ENCODE measurements at places on chromosomes 7 and 10.

DNA sequence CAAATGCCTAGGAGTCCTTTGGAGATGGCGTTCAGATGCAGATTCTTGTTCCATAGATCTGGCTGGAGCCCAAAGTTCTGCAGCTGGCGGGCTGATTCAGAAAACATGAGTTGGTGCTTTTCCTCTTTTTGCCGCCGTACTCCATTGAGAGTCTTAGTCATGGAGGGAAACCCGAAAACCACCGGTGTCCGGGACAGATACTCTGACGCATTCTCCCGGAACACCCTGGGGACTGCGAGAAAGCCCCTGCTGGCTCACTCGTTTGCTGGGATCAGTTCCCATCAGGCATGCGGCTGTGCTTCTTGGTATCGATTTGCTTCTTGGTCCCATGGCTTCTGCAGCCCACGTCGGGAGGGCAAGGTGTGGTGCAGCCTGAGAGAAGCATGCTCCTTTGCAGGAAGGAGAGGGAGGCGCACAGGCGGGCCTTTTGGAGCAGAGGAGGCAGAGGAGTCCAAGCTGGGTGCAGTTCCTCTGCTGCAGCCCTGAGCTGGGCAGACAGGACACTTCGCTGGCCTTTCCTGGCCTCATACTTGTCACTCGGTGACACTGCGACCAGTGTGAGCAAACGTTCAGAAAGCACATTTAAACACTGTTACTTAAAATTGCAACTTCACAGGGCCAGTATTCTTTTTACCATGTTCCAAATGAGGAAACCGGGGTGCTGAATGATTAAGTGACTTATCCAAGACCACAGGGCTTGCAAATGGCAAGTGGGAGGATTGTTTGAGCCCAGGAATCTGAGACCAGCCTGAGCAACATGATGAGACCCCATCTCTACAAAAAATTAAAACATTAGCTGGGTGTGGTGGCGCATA lies 30.6 kb upstream of the PFKFB3 start:
- DNase-seq, result no peak

- no peak for DNase-seq
These were observed 1191.8 kb upstream of the AUTS2 start for GRCh38 chr7:68406480-68406879.

GRCh38 chr10:71126432-71126831 lies 85.9 kb upstream of the UNC5B start:
- DNase-seq, result no peak

- DNase-seq, result no peak
These were observed 76.3 kb upstream of the CUX1 start for GRCh38 chr7:101740981-101741725.

DNA sequence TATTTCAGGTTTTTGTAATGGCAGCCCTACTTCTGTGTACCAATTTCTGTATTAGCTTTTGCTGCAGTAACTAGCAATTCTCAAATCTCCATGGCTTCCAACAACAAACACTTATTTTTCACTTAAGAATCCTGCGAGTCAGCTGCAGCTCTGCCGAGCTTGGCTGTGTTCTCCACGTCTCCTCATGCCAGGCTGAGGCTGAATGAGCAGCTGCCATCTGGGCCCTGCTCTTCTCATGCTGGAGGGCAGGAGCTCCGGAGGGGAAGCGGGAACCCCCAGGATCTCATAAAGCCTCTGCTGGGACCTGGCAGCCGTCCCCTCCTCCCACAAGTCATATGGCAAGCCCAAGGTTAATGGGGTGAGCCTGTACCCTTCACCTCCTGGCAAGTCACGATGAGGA lies 591.1 kb downstream of the SDK1 start:
- DNase-seq, result no peak

- no peak for DNase-seq
These were observed 413 bp downstream of the BUD31 start for GRCh38 chr7:99409192-99409572.

GRCh38 chr10:87546210-87546609 lies 41.5 kb downstream of the MINPP1 start:
- no peak for DNase-seq

GRCh38 chr10:110919349-110919931 lies at the start of gene SHOC2:
SHOC2 (plus strand) TSS chr10:110919604; CDS start chr10:110964359, 44,755 bp downstream.
- peak; percentile 99 for DNase-seq

DNA sequence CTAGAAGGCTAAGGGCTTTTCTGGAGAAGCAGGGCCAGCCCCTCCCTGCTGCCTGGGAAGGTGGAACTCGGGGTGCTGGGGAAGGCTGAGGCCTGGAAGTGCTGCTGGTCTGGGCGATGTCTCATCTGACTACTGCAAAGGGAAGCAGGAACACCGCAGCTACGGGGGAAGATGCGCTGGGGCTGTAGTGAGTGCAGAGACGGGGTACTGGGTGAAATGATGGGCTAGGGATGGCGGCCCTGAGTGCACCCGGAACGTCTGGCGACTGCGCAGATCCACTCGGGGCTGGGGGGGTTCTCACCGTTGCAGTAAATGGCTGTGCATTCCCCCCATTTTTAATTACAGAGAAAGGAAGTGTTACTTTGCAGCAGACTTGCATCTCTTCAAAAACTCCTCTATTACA lies 195.4 kb upstream of the ADARB2 start:
- DNase-seq, result no peak

- DNase-seq, result no peak
These were observed 39.8 kb upstream of the ZNF438 start for GRCh38 chr10:31071232-31072005.

- DNase-seq, result no peak
These were observed 69.4 kb downstream of the DNAJB6 start for GRCh38 chr7:157405914-157406810.

DNA sequence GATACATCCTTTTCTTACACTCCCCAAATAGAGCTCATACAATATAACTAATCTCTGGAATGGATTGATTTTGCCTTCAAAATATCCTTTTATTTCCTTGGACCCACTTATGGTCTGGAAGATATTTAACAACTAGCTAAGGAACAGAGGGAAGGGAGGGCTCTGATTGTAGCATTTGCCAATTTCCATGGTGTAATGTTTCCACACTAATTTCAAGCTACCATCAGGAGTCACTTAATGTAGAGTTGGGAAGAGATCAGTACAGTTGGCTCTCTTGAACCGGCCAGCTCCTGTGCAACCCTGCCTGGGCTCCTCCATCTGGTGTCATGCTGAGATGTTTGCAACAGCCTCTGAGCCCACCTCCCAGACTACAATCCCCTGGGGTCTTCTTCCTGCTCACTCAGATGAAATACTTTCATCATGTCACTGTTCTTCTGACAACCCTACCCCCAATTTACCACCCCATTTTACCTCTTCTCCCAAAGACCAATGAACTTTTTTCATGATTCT lies 8.0 kb upstream of the IL6 start:
- no peak for DNase-seq

GRCh38 chr10:84370283-84370682 lies 41.9 kb downstream of the CCSER2 start:
- DNase-seq, result no peak

DNA sequence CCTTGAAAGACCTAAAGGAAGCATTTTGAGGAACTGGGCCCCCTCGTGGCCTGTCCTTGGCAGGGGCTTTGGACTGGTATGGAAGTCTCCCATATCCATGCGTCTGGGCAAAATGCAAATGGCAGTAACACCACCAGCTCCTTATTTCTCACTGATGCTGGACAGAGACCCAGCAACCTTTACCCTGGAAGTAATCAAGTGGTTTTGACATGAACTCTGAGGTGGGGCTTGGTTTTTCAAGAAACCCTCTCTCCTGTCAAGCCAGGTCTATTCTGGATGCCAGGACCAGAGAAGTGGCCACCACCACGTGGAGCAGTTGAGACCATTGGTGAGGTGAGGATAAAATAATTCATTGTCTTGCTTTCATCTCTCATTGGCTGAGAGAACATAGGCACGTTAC lies 84.4 kb downstream of the OTUD1 start:
- DNase-seq, result no peak

DNA sequence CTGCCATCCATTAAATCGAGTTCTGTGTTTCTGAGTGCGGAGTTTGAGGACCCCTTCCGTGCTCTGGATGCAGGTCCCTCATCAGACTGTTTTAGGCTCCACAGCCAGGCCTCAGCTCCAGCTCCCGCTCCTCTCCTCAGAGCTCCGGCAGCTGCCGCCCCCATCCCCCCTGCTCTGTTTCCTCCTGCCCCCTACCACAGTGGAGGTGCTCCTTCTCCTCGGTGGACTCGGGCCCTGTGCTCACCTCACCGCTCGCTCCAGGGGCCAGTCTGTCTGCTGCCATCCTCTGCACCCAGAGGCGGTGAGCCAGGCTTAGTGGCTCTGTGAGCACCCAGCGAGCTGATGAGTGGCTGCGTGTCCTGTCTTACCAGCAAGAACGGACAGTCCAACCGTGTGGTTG lies 21.4 kb upstream of the PRKAR1B start:
- no peak for DNase-seq

- no peak for DNase-seq
These were observed 151.5 kb downstream of the JAZF1 start for GRCh38 chr7:28029051-28029450.

DNA sequence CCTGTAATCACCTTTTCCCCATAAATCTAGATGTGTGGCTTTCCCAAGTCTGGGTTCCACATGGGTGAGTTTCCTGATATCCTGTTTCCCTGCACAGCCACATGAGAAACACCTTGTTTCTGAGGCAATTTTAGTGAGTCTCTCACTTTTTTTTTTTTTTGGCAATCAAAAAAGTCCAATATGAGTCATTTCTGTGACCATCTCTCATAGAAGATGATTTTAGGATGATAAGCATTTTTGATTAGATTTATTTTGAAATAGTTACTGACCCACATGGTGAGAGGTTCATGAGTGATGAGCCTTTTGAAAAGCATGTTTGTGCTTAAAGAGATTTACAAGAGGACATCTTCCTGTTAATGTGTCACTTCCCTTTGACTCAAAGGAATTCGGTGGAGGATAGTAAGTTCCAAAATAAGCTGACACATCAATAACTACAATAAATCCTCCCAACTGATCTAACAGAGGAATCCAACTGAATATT lies 464.0 kb downstream of the INHBA start:
- no peak for DNase-seq

- DNase-seq, result peak; percentile 21
These were observed 3.0 kb upstream of the MCM10 start for GRCh38 chr10:13158401-13158800.

GRCh38 chr10:90787393-90788198 lies 70.2 kb downstream of the HTR7 start:
- DNase-seq, result peak; percentile 27

GRCh38 chr10:14047431-14047830 lies 283.3 kb downstream of the FRMD4A start:
- no peak for DNase-seq

DNA sequence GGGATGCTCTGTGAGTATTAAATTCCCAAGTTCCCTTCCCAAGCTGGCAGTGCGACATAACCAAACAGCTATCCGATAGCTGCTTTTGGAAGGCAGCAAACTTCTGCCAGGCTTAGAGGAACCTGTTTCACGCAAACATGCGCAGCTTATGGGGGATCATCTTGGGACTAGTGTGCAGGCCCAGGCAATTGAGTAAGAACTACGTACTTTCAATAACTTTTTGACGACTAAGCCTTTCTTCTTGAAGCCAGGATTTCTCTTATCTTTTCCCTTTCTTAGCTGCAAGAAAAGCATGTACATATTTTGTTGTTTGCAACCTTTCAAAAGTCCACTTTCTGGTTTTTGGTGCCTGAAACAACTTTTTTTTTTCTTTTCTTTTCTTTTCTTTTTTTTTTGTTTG lies 28.7 kb upstream of the SEPHS1 start:
- DNase-seq, result no peak

DNA sequence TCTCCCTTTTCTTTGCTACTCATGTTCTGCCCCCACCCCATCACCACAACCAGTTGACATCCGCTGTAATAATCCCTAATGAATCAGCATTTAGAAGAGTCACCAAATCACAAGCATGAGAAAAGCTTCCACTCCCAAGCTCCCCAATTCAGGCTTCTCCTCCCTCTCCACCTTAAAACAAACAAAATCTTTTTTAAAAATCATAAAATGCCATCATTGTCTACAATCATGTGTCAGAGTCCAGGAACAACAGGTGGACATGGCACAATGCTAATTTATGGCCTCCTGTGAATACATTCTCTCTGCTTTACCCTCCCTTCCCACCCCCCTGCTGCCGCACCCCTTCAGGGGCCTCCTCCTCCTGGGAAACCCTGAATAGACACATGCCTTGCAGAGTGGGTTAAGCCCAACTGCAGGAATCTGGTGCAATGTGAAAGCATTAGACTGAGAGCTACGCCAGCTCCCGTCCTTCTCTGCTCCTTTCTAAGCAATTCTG lies 3.7 kb downstream of the LRRC4 start:
- DNase-seq, result no peak

- DNase-seq, result no peak
These were observed 264.1 kb downstream of the BICC1 start for GRCh38 chr10:58776568-58777318.

GRCh38 chr7:148702876-148703670 lies 4.4 kb downstream of the CUL1 start:
- no peak for DNase-seq

- DNase-seq, result no peak
These were observed 17.6 kb downstream of the CPED1 start for GRCh38 chr7:121005996-121006584.

DNA sequence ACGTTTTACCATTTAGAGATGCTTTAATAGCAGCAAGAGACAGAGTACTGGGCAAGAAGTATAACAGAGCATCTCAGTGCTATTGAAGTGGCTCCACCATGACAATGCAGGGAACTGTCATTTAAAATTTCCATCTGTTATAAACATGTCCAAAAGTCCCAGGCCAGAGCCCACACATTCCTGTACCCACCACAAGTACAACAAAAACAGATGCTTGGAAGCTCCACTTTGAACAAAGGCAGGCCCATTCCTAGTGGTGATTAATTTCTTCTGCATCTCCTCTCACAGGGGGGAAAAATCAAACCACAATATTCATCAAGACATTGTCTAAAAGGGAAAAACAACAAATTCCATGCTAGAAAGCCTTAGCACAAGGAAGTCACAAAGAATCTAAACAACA lies 627.9 kb downstream of the PARD3 start:
- no peak for DNase-seq

DNA sequence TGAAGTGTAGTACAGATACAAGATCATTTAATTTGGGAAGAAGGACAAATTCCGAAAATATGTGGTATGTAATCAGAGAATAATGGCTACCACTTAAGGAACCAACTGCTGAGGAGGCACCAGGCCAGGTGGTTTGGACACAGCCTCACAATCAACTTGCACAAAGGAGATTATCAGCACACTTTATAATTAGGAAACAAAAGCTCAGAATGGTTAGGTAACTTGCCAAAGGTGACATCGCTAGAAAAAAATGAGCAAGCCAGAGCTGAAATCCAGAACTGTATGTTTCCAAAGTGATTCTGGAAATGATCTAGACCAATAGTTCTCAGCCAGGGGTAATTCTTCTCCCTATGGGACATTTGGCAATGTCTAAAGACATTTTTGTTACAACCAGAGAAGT lies 36.6 kb downstream of the ERCC6 start:
- DNase-seq, result no peak

GRCh38 chr10:102280397-102281101 lies 35.2 kb downstream of the GBF1 start:
- no peak for DNase-seq
